ENCODE measurements at places on chromosomes 4 and X.

DNA sequence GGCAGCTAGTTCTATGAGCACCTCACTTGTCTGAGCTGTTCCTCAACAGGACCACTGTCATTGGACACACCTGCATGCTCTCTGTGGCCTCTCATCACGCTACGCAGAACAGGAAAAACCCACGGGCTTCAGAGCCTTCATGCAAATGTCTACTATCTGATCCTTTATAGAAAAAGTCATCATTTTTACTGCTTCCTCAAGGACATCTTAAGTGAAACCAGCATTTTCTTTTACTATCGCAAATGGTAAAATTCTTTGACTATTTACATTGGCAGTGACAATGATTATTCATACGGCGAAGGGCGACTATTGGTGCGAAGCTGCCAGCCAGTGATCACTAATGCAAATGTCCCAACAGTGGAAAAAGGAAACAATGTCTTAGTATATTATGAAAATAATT is 147.0 kb downstream of the AFAP1 start:
- DNase-seq = no peak

DNA sequence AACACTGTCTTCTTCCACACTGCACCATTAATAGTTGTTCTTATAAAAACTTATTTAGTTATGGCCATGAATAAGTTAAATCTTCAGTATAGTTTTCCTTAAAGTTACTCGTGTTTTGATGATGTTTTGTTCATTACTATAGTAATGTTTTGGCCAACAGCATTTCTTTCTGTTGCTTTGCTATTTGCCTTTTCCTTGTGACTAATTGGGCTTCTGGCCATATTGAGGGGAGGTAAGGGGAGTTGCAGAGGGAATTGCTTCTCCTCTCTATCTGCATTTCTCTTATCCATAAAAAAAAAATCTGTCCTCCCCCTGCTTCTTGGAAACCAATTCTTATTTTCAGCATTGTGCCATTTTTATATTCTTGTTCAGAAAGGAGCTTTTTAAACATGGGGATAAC is 42.7 kb upstream of the ZCCHC12 start:
- DNase-seq = no peak

DNA sequence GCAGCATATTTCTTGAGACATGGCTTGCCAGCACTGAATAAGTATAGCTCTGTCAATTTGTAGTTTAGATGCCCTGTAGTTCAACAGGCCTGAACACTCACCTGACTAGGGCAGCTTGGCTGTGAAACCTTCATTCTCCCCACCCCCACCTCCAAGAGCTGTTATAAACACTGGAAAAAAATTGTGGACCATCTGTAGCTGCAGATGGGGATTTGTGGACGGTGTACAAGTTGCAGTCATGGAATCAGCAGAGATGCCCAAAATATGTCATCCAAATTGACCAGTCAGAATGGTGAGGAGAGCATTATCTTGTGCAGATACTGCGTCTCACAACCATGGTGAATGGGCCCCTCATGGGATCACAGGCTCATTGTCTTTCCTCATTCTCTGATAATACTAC is 76.2 kb upstream of the PAQR3 start:
- no peak for DNase-seq

DNA sequence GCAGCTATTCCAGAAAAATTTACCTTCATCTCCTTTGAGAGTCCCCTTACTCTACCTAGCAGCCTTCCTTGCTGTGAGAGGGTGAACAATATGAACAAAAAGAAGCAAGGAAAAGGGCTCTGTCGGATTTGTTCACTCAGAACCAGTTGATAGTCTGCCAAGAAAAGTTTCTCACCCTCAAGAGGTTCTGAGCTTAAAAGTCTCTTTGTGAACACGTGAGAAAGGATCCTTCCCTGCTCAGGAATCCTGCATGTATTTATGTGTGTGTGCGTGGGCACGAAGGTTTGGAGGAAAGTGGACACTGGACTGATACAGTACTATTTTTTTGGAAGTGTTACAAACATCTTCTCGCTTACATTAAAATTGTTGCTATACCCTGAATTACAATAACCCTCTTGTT is 178.6 kb upstream of the JADE1 start:
- no peak for DNase-seq

DNA sequence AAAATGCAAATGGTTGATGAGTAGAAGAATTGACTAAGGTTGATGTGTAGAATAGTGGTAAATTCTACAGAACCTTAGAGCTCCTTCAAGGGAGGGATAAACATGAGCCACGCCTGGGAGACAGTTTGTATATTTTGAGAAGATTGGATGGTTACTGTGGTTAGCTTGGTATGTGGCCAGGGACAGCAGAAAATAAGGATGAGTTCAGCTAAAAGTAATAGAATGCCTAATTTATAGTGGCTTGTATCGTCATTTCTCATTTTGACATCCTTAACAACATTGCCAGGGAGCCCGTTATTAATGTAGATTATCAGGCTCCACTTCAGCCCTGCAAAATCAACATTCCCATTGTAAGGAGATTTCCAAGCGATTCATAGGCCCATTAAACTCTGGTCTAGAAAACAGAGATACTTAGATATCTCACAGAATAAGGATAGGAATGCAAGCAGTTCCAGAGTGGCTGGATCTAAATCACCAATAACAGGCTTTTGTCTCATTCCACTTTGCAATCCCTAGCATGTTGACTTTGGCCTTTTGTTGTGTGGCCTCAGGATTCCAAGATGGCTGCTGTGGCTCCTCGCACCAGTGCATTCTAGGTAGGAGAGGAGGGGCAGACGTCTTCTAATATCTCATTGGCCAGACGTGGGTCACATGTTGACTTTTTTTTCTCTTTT is 6.4 kb upstream of the PTTG2 start:
- DNase-seq = no peak

GRCh38 chr4:14916554-14917297 is 85.6 kb upstream of the CPEB2 start:
- DNase-seq = no peak

DNA sequence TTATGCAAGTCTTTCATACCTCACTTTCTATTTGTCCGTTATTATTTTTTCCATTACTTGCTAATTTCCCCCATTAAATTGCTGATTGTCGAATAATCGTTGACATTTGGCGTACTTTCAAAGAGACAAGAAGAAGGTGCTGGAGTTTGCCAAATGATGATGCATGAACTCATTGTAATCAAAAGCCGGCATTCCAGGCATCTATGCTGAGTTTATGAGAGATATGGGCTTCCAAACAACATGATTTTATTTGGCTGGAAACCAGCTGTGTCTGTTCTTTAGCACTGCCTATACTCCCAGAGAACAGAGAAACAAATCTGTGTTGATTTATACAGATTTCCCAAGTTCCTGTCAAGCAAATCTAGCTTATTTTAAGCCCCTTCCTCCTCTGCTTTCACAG is 80.8 kb upstream of the RPS6KA3 start:
- no peak for DNase-seq

- DNase-seq = no peak
Measured at GRCh38 chr4:39429476-39430334, 23.0 kb downstream of the KLB start.

DNA sequence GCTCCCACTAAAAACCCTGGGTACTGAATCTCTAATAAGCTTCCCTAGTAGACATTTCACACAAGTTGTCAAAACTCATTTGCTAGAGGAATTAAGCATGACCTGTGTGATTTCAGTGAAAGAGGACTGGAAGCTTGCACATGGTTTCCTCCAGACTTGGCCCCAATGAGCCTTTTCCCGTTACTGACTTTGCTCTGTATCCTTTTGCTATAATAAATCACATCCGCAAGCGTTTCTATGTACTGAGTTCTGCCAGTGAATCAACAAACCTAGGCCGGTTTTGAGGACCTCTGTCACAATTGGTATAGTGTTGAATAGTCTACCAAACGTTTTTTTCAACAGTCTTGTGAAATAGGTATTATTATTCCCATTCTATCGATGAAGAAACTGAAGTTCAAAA is 8.2 kb downstream of the ATP11C start:
- DNase-seq = no peak
